CD4-positive, alpha-beta T cell treated with Interleukin-1 beta for 1 hour (primary cell): ENCODE measurements at places on chromosomes 7 and 10.

- no peak for DNase-seq
These were observed 54.9 kb upstream of the SDK1 start for GRCh38 chr7:3246127-3246526.

- DNase-seq, result no peak
These were observed 878.9 kb downstream of the TYW1 start for GRCh38 chr7:67875558-67875957.

GRCh38 chr7:12378389-12378788 is 25.3 kb downstream of the VWDE start:
- no peak for DNase-seq

GRCh38 chr10:70085975-70086613 is 33.4 kb downstream of the MACROH2A2 start:
- DNase-seq, result no peak

DNA sequence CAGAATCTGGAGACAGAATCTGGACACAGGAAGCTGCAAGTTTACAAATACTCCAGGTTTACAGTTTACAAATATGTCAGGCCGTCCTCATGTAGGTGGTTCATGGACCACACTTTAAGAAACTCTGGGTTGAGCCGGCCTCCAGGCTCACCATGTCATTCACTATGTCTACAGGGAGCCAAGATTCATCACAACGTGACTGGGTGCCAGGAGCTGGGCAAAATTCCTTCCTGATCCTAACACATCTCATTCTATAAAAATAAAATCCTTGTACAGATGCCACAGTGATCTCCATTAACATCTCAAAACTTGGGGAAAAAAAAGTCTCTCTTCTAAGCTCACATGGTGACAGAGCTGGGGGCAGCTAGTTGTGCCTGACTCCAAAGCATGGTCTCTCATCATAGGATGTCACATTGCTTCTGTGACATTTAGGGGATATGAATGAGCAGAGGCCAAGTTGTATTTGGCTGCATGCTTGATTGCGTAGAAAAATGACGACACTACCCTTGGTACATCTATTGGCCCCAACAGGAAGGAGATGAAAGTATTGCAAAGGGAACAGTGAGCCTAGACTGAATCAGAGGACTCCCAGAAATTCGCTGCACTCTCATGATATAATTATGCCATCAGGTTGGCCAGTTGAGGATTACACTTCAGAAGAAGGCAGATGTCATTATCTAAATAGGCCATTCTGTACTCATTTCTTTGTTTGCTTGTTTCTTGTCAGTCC is 35.9 kb downstream of the MTURN start:
- no peak for DNase-seq

DNA sequence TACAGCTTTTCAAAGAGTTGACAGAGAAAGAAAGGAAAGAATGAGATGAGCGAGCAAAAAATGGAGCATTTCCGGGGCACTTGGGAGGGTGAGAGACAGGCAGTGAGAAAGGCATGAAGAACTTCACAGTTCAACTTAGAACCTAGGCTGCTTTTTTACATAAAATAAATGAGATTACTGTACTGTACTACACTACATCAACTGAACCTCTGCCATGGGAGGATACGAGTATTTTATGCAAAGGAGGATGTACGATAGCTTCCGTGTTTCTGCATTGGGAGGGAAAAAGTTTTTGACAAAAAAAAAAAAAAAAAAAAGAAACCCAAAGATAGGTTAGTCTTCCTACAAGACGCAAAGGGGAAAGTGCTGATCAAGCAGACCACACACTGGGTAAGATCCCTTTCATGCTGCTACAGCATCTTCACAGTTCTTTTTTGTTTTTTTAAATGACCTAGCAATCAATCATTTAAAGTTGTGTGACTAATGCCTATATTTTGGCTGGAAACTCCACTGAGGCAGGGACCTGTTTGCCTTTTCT is 88.0 kb downstream of the RAPGEF5 start:
- DNase-seq, result no peak

DNA sequence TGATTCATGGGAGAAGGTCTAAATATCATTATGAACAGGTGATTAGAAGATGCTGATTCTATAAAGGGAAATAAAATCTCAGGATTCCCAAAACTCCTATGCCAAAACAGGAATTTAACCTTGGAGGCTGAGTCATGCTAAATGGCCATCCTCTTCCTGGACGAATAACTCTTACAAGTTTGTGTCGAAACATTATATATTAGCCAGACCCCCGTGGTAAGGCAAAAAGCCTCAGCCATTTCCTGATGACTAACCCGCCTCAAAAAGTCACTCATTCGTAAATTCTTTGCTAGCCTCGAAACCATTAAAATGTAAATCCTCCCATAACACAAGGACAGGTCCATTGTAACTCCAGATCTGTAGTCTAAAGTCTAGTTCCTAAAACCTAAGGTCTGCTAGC is 32.0 kb downstream of the CUL2 start:
- no peak for DNase-seq

- DNase-seq, result no peak
These were observed 25.6 kb downstream of the TAS2R41 start for GRCh38 chr7:143503261-143503660.

DNA sequence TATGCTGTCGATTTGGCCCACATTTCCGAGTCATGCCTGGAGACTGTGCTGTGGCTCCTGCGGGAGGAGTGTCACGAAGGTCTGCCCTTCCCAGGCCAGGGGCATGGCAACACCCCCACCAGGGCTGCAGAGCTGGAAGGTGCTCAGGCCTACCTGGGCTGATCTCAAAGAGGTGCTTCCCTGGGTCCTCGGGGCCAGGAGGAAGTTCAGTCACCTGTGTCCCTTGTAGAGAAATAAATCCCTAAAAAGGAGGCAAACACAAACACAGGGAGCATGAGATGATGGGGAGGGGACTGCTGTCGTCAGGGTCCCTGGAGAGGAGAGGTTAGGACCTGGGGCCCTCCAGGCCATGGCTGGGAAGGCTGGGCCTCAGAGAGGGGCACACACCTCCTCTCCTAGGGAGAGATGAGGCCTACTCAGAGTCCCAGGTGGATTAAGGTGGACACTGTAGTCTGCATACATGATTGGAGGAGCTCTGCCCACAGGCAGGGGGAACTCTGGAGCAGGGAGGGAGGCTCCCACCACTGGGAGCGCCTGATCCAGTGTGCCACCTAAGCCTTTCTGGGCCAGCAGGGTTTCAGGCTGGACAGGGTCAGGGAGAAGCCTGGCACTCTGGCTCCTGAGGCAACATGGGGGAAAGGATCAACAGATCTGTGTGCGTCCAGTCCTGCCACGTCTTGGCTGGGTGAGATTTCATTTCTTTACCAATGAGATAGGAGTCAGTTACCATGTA is 49.4 kb downstream of the ARHGAP22 start:
- no peak for DNase-seq

DNA sequence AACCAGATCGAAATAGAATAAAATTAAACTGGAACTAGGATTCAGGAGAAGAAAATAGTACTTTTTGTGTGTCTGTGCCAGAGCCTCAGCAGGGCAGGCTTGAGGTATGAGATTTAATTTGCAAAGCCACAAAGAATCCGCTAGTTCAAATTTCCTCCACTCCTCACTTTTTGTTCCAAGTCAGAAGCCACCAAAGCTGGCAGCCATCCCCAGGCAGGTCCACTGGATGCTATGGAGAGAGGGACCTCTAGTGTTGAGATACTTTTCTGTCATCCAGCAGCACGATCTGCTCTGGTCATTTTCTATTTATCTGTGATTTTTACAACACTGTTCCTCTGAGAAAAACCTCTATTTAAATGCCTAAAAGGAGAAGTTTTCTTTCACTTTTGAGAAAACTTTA is 147.9 kb upstream of the FRMD4A start:
- no peak for DNase-seq

DNA sequence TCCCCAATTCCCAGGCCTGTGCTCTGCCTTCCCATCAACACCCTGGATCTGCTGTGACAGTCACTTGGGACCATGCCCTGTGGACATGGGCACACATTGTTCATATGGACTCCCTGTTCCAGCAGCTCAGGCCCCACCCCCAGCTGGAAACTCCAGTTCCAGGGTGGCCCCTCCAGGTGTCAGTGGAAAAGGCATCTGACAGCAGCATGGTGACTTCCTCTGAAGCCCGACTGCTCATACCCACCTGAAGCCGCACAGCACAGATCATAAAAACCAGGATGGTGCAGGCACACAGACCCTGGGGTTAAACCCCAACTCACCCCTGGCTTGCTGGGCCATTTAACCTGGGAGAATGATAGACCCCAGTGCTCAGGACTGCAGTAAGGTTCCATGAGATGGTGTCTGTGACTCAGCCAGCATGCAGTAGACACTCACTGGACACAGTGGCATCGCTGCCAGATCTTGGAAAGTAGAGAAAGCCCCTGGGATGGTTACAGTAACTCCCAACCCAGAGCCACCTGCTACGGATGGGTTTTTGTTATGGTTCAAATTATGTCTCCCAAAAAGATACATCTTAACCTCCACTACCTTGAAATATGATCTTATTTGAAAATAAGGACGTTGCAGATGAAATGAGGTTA is 72.6 kb upstream of the NANOS1 start:
- no peak for DNase-seq

DNA sequence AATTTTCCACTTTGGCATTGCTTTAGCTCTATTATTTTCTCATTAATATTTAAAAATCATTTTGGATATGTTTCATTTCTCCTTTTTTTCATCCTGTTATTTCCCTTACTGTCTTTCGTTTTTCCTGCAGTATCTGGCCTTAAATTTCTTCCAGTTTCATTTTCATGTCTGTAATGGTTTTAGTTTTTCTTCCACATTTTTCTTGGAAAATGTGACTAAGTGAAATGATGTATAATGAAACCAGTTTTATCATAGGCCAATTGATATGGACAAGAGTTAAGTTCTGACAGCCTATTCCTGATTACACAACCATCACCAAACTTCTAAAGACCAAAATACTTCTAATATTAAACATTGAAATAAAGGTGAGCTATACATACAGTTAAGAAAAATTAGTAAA is 158.5 kb downstream of the LHFPL3 start:
- DNase-seq, result no peak

GRCh38 chr7:151850491-151851124 is 26.3 kb downstream of the PRKAG2 start:
- no peak for DNase-seq

DNA sequence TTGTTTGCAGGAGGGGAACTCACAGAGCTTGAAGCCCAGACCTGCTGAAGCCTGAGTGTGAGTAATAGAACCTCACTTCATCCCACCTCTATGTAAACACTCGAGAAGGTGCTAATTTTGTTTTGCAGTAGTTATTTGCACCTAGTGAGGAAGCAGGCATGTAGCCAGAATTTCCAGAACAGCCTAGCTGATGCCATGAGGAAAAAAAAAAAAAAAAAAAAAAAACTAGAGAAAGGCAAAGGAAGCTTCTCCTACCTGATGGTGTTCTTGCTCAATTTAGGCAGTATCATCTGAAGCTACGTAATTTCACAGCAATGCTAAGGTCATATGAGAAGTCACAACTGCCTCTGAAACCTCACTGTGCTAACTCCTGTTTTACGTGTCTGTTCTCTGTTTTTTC is 13.6 kb upstream of the GPR37 start:
- no peak for DNase-seq

- DNase-seq, result peak; percentile 52
These were observed 144.7 kb downstream of the PFKFB3 start for GRCh38 chr10:6347391-6347951.

DNA sequence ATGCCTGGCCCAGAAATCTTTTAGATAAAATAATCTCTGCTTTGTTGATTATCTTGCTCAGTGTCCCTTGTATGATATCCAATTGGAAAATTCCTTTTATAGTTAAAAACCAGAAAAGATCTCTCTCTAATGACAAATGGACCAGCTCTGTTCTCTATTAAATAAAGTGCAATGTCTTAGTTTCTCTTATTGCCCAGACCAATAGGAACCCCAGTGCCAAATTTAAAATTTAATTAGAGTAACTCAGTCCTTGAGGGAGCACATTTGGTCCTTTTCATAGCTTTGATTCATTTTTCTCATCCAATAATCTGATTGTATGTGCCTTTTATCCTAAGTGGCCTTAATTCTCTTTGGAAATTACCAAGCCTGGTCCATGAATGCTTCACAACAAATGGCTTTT is 158.9 kb upstream of the FOXK1 start:
- no peak for DNase-seq

GRCh38 chr7:115097175-115097671 is 175.3 kb downstream of the MDFIC start:
- no peak for DNase-seq

DNA sequence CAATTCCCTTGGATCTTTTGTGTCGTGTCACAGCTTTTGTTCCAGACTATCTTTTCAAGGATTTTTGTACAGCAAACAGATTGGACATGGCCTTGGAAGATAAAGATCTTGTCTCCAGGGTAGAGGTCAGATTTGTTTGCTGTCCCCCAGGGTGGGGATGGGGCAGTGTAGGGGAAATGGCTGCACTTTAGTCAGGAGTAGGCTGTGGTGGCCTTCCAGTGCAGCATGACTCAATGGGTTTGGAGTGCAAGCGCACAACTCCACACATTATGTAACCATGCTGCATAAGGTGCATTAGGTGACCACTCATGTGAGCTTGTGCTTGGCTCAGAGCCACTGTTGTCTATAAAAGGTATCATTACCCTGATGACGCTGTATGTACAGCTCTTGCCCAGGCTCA is 23.9 kb upstream of the ADAMTS14 start:
- DNase-seq, result no peak

DNA sequence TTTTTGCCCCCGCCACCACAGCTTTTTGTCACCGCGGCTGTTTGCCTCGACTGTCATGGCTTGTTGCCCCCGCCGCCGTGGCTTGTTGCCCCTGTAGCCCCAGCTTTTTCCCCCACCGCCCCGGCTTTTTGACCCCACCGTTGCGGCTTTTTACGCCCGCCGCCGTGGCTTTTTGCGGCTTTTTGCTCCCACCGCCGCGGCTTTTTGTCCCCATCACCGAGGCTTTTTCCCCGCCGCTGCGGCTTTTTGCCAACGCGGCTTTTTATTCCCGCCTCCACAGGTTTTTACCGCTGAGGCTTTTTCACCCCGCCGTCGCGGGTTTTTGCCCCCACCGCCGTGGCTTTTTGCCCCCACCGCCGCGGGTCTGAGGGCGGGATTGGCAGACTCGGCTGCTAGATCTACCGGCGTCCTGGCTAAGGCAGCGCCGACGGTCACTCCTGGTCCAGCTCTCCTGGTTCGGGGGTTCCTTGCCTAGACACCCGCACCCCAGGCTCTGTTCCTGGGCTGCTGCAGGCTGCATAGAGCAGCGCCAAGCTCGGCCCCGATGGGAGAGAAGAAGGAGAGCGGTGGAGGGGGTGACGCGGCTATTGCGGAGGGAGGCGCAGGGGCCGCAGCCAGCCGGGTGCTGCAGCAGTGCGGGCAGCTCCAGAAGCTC is 637.7 kb downstream of the ZNF716 start:
- no peak for DNase-seq

- DNase-seq, result no peak
These were observed 378.8 kb upstream of the ETV1 start for GRCh38 chr7:14368285-14368684.

DNA sequence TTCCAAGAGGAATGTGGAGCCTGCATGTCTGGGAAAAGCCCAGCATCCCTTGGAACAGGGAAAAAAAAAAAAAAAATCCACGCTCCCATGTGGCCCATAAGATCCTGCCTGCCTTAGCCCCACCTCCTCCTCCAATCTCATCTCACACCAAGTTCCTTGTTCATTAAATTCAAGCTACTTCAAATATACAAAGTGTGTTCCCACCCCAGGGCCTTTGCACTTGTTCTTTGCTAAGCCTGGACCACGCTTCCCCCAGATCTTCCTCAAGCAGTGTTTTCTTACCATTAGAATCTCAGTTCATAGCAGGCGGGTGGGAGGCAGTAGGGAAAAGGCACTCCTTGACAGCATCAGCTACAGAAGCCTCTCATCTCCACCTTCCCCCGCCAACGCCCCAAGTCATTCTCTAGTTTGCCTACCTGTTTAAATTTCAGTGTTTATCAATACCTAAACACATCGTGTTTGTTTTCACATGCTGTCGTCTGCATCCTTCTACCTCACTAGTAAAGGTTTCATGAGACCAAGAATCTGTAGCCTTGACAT is 262.8 kb downstream of the FGFR2 start:
- DNase-seq, result no peak
